ENCODE measurements at places on chromosomes 3 and 15. TPM values are rescaled to one million over a fixed set of nuclear protein-coding genes. Genes with fewer than 3 reads are reported as not detected.

Gene ZDHHC19
- not detected for total RNA-seq

Gene AMT
- total RNA-seq = 15.8 TPM

Gene IDH3A
- 183 TPM for total RNA-seq

Gene IQCB1
- total RNA-seq = 14.5 TPM

Gene CKMT1B
- total RNA-seq = 213 TPM

Gene GPR160
- total RNA-seq = 30.0 TPM

Gene LEKR1
- total RNA-seq = 3.5 TPM

Gene ARIH2
- 109 TPM for total RNA-seq

Gene CTDSPL
- total RNA-seq = 89.7 TPM

Gene TYRO3
- total RNA-seq = 1.9 TPM

Gene CHRM5
- not detected for total RNA-seq

DNA sequence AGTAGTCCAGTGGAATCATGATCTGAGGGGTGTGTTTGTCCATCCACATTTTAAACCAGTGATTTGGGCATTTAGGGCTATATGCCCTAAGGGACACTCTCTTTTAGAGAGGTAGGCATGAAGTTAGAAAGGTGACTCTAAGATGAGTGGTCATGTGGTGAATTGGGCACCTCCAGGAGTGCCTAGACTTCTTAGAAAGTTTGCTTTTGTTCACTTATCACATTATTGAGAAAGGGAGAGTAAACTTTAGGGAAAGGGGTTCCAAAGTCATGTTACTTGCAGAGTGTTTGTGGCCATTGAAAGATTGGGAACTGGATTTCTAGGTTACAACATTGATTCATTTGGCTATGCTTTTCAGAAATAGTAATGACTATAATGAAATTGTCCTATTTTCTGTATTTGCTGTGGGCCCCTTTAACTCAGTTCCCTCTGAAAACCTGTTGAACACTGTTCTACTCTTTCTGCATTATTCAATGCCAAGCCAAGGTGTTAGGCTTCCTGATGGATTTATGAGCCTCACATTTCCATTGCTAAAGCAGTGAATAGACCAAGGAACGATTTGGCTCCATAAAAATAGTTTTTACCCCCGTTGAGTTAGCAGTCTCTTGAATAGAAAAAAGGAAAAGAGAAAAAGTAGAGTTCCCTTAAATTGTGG is 169.3 kb downstream of the PTPRG start:
- no peak for DNase-seq

DNA sequence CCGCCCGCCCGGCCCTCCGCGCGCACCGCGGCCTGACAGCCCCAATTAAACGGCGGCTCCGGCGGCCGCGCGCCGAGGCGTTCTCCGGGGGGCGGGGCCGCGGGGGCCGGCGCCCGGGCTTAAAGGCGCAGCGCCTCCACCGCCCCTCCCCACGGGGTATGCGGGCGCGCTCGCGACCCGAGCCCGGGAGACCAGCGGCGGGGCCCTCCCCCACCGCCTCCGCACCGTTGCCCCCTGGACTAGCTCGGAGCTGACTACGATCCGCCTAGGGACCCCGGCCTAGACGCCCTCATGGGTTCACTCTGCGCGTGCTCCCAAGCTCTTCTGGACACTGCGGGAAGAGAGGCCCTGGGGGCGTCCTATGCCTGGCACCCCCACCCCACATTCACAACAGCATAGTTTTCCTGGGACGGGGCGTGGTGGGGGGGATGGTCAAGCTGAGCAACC is at the start of gene DUSP7:
Gene DUSP7, minus strand, starts transcription at position 51 of the 447 bp plus-strand sequence. CDS start 205 bp downstream, outside the sequence.
- DNase-seq = peak; percentile 85

DNA sequence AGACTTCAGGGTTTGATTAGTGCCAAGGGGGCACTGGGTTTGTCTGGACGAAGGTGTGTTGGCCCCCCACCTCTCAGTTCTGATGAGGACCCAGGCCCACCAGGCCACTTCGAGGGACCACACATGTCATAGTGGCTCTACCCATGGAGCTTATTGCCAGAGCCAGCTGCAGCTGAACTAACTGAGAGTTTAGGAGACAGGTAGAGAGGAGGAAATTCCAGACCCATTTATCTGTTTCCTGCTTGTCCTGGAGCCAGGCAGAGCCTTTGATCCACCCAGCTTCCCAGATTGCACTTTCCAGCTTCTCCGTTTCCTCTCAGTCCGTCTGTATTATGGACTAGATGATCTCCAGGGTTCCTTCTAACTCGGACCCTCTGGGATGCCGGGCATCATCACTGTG is 20.9 kb downstream of the SLC24A1 start:
- peak; percentile 50 for DNase-seq

DNA sequence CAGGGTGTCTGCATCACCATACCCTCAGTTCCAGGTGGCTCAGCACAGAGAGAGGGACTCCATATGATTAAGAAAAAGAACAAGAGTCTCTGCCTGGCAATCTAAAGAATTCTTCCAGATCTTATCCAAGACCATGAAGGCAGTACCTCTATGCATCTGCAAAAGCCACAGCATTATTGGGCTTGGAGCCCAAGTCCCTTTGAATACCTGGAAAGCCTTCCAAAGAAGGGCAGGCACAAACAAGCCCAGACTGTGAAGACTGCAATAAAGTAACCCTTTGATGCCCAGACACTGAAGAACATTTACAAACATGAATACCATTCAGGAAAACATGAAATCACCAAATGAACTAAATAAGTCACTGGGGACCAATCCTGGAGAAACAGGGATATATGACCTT is 60.9 kb upstream of the DIPK2A start:
- no peak for DNase-seq

GRCh38 chr3:184386047-184386806 is 6.4 kb downstream of the CHRD start:
- DNase-seq = no peak

DNA sequence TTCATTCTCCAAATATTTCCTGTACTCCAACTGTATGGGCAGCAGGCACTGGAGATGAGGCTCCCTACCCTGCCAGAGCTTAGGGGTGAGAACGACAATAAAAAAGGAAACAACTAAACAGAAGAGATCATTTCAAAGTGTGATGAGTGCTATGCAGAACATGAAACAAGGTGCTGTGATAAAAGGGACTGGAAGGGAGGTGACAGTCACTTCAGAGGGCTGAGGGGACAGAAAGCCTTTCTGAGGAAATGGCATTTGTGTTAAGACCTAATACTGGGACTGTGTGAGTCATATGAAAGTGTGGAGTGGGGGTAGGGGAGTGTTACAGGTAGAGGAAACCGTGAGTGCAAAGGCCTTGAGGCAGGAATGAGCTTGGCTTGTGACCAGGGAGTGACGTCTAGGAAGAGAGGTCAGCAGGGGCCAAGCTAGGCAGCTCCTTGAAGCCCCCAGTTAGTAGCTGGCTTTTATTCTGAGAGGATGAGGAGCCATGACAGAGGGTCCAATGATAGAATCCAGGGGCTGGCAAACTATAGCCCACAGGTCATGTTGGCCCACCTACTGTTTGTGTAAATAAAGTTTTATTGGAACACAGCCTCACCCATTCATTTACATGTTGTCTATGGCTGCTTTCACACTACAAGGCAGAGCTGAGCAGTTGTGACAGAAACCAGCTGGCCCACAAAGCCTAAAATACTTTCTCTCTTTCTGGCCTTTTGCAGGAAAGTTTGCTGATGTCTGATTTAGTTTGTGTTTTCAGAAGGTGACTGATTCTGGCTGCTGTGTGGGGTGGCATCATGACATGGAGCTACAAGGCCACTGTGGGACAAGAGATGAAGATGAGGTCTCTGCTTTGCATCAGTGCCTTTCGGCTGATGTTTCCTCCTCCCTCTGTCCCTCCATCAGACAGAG is 56.6 kb downstream of the LSM3 start:
- no peak for DNase-seq

GRCh38 chr3:36928220-36928619 is 16.6 kb downstream of the TRANK1 start:
- DNase-seq = no peak

- peak; percentile 83 for DNase-seq
Measured at GRCh38 chr3:187741403-187742350, 3.6 kb downstream of the BCL6 start.

- no peak for DNase-seq
Measured at GRCh38 chr3:163543662-163544061, 1534.6 kb downstream of the SI start.

DNA sequence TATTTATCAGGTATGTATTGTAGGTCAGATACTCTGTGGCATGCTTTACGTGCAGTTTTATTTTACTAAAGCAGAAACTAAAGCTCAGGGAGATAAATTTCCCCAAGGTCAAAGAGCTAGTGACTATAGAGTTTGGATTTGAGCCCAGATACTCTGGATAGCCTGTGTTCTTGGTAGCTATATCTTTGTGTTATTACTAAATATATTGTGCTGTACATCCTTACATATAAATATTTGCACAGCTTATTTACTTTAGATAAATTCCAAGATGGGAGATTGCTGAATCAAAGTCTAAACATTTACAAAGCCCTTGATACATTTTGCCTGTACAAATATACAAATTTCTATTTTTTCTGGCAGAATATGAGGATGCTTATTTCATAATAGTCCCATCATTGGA is 660.9 kb upstream of the NAALADL2 start:
- DNase-seq = no peak

- no peak for DNase-seq
Measured at GRCh38 chr3:70281663-70282062, 30.8 kb downstream of the MDFIC2 start.

GRCh38 chr3:12266038-12266437 is 22.8 kb upstream of the PPARG start:
- no peak for DNase-seq

- DNase-seq = no peak
Measured at GRCh38 chr3:3468596-3468995, 289.1 kb upstream of the CRBN start.

GRCh38 chr3:67335813-67336212 is 318.6 kb downstream of the SUCLG2 start:
- DNase-seq = peak; percentile 5

DNA sequence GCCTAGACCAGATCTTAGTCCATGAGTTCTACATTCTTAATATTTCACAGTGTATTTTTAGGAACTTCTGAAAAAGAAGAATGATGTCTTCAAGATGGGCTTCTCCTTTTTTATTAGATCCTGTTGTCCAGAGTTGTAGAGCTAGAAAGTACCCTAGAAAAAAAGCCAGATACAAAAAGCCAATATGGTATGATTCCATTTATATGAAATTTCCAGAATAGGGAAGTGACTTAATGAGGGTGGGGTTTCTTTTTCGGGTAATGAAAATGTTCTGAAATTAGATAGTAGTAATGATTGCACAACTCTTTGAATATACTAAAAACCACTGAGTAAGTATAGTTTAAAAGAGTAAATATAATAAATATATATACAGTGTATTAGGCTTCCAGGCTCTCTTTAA is 116.9 kb downstream of the NFKBIZ start:
- DNase-seq = no peak

GRCh38 chr15:88166082-88166993 is 90.2 kb downstream of the NTRK3 start:
- DNase-seq = peak; percentile 6

DNA sequence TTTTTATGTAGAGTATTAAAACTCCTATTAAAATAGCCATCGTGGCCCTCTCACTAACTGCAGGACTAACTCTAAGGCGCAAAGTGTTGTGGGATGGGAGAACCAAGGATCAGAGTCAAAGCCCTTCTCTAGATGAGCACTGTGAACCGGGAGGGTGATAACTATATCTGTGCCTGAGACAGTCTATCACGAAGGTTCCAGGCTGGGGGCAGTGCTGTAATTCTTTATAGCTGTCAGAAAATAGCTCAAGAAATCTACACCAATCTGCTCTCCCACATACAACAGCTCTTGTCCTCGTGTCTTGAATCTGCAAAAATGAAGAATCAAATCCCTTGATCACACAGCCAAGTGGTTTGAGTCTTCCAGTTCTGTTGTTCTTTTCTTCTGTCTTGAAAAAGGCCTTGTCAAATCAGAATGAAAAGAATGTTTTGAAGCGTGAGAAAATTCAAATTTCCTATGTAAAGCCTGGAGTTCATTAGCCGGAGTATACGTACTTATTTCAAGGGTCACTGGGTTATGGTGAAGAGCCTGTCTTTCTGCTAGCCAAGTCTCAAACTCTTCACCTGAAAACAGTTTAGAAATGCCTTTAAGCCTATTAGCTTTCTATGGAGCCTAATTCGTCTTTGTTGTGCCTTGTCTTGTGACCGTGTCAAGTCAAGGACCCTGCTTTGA is 185.3 kb upstream of the NECTIN3 start:
- DNase-seq = no peak

- DNase-seq = no peak
Measured at GRCh38 chr15:63163217-63163616, 5.9 kb upstream of the RPS27L start.

GRCh38 chr15:80783260-80783659 is 4.1 kb downstream of the CEMIP start:
- DNase-seq = no peak

DNA sequence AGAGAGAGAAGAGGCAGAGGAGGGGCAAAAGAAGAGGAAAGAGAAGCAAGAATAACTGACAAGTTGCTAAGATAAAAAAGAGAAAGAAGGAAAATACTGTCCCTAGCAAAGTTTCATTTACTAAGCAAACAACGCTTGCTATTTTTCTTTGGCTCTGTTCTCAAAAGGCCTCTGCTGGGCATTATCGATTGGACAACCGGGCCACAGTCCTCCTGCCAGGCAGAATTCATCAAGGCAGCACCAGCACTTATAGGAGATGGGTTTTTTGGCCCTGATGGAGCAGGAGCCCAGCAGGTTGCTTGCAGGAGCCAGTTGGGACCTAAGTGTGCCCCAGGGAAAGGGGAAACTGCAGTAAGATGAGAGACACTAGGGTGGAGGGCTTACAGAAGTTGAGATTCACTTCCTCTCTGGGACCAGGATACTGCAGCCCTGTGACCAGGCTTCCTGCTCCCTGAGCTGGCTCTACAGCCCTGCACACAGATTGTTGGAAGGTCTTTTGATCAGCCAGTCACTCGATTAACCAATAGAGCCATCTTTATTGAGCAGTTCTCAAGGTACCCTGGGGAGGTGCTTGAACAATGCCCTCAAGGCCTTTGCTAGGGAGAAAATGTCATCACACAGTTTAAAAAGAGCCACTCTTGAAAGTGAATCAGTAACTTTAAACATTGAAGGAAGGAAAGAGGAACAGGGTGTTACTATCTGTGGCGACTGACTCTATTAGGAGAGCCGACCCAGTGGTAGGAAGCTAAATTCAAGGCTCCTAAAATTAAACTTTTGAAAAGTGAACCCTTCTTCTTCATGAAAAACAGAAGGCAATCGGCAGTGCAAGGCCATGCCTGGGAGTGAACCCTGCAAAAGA is 28.8 kb upstream of the GLCE start:
- no peak for DNase-seq

GRCh38 chr15:61118885-61119284 is 110.2 kb downstream of the RORA start:
- no peak for DNase-seq
